ENCODE measurements at places on chromosomes 5 and 9.

GRCh38 chr9:87587864-87588263 is 90.2 kb downstream of the DAPK1 start:
- DNase-seq: no peak

GRCh38 chr5:140553657-140554056 is 3.6 kb downstream of the SRA1 start:
- no peak for DNase-seq

DNA sequence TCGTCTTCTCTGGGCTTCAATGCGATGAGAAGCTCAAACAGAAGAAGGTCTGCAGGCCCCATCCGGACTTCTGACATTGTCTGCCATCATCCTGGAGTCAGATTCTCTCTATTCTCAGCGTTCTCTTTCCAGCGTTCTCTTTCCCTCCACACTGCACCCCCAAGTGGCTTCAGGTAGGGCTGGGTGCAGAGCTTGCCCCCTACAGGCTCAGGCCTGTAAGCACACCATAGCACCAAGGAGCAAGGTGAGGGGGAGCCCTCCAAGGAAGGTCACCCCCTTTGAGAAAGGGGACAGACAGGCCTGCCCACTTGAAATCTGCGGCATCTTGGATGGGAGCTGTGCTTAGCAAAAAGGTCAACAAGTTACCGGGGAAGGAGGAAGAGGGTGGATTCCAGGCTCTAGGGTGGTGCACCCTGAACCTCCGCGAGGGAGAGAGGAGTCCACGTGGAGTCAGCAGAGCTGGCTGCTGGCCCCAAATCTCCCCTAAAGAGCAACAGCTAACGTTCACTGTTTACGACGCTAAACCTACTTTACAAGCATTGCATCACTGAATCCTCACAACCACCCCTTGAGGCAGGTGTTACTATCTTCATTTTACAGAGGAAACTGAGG is 27.5 kb downstream of the GPX3 start:
- DNase-seq: no peak

DNA sequence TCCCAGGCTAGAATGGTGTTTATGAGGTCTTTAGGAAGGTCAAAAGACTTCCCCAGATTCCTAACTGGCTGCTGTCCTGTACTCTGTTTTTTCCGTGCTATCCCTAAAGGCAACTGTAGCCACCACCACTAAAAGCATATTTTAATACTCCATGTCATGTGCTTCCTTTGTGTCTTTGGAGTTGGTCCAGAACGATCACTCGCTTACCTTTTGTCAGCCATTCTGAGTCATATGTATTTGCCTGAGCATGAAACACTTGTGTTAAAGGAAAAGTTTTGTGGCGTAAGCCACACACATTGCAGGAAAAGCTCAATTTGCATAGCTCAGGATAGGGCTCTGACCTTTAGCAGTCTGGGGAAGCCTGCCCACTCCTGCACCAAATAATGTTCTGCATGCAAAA is 299.6 kb downstream of the NTRK2 start:
- DNase-seq: no peak

DNA sequence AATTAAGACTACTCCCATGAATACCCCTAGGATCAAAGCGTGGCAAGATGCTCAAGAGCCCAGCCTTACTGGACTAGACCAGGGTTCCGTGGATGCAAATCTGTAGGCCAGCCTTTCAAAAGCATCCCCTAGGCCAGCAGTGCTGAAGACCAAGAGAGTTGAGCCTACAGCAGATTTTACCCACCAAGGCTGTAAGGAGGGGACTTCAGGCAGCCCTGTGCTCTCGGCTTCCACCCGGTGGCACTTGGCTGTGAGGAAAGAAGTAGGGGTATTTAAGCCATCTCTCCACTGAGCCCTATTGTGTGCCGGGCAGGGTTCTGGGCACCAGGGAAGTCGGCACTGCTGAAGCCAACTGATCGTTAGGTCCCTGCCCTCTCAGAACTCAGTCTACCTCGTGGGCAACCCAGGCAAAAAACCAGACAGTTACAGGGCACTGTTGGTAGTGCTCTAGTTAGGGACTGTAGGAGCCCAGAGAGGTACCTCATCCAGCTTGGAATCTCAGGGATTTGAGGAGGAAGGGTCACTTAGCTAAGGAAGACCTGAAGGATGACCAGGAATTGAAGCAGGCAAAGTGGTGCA is 25.5 kb downstream of the TCF7 start:
- DNase-seq: no peak

GRCh38 chr9:129886226-129887174 is 51.2 kb downstream of the USP20 start:
- DNase-seq: no peak

DNA sequence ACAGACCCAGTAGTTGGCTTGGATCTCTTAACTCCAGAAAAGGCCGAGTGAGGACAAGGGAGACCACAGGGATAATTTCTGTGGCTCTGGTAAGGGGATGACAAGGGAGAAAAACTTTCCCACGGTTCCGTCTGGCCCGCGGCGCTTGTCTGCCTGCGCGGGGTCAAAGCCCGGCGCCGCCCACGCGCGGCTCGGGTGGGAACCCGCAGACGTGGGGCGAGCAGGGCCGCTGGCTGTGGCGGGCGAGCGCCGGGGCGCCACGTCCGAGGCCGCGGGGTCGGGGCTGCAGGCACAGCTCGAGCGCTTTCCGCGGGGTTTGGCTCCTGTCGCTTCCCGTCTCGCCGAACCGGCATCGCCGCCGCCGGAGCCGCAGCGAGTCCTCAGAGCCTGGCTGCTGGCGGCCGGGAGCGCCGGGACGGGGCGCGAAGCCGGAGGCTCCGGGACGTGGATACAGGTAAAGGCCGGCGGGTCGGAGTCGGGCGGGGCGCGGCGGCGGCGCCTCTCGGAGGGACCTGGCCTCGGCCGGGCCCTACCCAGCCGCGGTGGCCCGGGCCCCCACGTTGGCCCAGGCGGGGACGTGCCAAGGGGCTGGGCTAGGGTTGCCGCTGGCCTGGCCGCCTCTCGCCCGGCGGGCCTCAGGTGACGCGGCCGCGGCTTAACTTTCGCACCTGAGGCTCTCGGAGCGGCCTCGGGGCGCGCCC is at the start of gene RNF180:
TSS of gene RNF180 (plus strand) at position 344 of the 701 bp plus-strand sequence. CDS start 34,965 bp downstream, outside the sequence.
- DNase-seq: no peak

DNA sequence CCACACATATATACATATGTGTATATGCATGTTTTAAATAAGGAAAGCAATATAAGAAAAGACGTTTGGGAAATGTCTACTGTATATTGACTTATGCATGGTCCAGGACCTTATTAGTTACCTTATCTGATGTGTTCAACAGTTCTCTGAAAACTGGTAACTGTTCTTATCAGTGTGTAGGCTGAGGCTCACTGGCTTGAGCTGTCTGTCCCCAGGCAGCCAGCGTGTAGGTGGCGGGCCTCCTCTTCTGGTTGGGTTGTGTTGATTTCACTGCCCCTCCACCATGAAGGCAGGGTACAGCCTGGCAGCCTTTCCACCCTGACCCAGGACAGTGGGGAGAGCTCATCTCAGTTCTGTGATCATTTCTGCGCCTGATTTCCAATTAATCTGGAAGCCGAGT is 38.7 kb upstream of the SEMA4D start:
- no peak for DNase-seq

GRCh38 chr5:81242906-81243436 is 9.8 kb downstream of the CKMT2 start:
- no peak for DNase-seq

DNA sequence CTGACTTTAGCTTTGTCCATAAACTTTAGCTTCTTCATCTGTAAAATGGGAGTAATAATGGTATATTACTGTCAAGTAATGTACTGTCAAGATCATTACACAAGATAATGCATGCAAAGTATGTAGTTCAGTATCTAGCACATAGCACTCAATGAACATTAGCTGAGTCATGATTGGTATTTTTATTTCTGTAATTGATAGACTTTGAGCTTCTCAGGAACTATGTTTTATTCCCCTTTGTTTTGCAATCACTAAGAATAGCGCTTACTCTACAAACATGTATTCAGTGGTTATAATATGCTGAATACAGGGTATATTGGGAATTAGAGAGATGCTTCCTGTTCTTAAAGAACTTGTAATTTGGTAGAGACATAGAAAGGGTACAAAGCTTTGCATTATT is 142.3 kb upstream of the KLF9 start:
- DNase-seq: no peak

- no peak for DNase-seq
These were observed 122.6 kb downstream of the RASEF start for GRCh38 chr9:82940376-82940775.

DNA sequence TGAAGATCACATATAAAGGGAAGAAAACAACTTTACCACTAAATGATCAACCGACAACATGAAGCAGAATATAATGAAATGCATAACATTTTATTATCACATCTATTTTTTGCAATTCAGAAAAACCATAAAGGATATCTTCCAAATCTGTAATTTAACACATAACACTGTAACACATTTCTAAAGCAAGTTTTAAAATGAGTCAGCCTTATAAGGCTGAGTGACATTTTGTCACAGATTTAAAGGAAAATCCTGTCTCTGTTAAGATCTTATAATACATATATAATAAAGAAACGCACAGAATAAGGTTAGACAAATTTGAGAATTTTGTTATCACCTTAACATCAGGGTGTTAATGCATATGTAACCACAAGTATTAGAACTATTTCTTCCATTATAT is 198.4 kb upstream of the RASA1 start:
- no peak for DNase-seq

GRCh38 chr5:132718544-132719312 is 18.6 kb downstream of the KIF3A start:
- DNase-seq: no peak

DNA sequence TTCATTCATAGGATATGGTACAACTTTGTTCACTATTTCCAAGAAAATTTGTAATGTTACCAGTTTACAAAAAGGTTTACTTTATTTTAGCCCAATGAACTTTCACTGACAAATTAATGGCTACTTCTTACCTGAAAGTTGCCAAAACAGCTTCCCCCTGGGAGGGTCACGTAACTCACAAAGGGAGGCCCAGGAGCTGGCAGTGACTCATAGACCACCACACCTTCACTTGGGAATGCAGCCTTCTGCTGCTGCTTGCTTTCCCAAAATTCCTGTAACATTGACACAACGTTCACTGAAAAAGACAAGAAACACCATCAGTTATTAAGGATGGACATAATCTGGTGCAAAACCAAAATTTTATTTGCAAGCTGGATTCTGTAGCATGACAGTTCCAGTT is 18.1 kb downstream of the LIX1 start:
- DNase-seq: no peak

- DNase-seq: no peak
These were observed 96.0 kb downstream of the TMEM215 start for GRCh38 chr9:32879335-32879734.

- no peak for DNase-seq
These were observed 489.6 kb upstream of the ZNF608 start for GRCh38 chr5:125236007-125236406.

DNA sequence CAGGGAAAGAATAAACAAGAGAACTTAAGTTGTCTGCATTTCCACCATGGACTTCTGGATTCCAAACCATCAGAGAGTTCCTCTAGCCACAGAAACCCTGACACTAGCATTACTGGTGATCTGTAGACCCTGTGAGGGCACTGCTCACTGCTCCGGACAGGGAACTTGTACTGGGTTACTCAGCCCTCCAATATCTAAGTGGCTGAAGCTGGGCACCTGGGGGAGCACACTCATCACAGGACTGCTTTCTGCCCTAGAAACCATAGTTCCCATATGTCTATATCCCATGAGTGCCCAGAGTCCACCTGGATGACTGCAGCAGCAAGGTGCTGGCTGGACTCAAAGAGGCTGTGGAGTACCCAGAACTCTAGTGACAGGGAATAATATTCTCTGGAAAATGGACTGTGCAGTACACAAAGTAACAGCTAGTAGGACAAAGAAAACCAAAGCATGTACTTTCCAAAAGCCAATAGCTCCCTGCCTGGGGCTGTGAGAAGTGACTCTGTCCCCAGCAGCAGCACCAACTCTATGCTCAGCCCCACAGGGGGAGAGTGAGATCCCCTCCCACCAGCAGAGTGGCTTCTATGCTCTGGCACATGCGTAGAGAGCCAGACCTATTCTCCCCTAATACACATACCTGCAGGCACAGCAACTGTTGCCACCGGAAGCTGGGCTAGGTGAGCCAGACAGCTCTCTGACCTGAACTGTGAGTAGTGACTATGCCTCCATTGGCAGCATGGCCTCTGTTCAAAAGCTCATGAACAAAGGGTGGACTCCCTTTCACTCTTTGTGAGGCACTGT is 472.9 kb upstream of the FTMT start:
- DNase-seq: no peak

- DNase-seq: no peak
These were observed 12.7 kb upstream of the EBF1 start for GRCh38 chr5:159112436-159112835.

DNA sequence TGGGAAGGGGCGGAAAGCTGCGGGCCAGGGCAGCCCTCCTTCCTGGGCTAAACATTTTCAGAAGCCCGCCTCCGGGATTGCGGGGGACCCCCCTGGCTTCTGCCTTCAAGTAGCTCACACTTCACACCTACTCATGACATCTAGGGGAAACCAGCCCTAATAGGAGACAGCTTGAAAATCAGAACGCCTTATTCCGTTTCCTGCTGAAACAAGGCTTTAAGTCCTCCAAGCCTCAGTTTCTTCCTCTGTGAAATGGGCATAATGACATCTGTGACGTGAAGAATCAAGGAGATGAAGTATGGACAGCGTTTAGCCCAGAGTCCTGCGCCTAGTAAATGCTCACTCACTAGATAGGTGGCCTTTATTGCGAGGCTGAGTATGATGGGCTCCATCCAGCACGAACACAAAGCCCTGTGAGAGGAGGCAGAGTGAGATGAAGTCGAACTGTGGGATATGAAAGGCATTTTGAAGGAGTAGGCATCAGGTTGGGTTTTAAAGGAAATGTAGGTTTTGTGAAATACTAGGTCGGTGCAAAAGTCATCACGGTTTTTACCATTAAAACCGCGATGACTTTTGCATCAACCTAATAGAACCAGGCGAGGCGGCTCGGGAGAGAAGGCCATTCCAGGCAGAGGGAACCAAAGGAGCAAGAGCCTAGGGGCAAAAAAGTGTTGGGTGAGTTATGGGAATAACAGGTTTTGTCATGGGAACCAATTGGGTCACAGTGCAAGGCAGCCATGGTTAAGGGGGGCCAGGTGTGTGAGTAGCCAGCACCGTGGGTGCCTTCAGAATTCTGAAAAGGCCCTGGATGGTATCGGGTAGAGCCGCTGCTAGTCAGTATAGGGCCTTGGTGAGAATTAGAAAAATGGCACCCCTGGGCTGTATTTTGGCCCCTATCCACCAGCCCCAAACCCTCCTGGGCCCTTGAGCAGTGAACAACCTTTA is 1.0 kb upstream of the TSC1 start:
- DNase-seq: no peak

DNA sequence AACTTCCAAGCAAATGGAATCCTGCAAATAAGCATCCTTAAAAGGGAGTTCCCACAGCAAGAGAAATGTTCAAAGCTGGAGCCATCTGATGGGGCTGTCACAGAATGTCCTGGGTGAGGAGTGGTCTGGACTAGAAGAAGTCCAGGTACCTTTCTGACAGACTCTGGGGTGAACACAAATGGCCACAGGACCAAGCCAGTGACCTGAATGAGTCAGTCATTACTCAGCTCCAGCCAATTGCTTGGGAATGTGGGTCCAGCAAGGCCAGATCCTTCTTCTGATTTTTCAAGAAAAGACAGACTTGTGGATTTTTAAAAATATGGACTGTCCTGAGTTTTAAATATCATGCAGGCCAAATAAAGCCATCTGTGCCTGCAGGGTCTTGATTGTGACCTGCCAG is 30.1 kb downstream of the GALNT10 start:
- peak; percentile 73 for DNase-seq

GRCh38 chr5:154834053-154834452 is 16.4 kb downstream of the FAXDC2 start:
- no peak for DNase-seq
